ENCODE measurements at places on chromosomes 2 and 18.

- DNase-seq, result no peak
Measured at GRCh38 chr18:68041327-68041726, 524.8 kb upstream of the DSEL start.

DNA sequence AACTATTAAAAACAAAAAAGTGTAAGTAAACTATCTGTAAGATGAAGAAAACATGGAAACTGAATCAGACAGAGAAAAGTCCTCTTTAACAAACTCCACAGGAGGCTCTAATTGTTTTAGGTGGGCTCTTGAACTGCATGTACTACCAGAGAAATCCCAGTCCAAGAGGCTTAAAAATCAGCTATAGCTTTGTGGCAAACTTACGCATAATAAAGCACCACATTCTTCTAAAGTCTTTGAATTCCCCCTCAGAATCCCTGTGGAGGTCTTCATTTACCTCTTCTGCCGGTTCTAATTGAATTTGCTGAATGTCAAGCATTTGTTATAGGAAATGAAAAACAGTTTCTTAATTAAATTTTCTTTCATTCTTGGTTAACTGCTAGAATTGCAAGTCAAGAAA is 40.8 kb downstream of the CHN1 start:
- DNase-seq, result no peak

- DNase-seq, result no peak
Measured at GRCh38 chr18:80009661-80010550, 21.5 kb upstream of the TXNL4A start.

DNA sequence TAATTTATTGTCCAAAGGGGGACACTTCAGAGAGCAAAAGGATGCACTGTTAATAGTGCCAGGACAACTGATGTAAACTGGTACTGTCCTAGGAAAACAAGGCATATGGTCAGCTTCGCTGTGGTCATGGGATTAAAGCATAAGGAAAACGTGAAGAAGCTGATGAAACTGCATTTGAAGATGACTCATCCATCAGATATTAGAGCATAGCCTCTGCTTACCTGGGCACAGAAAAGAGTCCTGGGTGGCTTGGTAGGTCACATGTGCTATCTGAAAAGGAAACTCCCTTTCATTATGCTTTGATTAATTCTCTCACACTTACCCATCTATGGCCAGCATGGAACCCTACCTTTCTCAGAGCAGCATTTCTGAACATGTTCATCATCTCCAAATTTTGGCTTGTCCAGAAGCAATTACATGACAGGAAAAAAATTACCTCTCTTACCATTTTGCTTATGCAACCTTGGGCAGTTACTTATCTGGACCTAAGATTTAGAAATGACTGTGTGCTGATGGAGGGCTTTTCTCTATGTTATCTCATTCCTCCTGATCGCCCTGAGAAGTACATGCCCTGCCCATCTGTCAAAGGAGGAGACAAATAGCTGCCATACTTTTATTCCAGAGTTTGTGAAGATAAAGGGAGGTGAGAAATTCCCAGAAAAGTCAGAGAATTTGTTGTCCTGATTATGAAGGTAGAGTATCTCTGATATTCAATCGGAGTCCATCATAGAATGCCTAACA is 275.3 kb upstream of the SLC14A2 start:
- DNase-seq, result no peak

- DNase-seq, result no peak
Measured at GRCh38 chr2:176961775-176962619, 250.6 kb upstream of the HNRNPA3 start.

DNA sequence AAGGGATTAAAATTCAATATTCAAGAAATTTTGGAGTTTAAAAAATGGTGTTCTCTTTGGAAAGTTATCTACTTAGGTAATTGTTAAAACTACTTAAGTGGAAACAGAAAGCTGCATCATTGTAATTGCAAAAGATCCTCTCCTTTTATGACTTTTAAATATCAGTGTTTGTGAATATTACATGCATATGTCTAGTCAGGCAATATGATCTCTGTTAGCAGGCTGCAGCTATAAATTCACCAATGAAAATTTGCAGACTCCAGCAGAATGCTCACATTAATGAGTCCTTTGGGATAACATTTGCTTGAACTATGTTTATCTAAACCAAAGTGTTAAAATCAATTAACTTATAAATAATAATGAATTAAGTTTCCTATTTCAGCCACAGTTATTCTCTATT is 59.2 kb upstream of the CSRNP3 start:
- DNase-seq, result no peak

DNA sequence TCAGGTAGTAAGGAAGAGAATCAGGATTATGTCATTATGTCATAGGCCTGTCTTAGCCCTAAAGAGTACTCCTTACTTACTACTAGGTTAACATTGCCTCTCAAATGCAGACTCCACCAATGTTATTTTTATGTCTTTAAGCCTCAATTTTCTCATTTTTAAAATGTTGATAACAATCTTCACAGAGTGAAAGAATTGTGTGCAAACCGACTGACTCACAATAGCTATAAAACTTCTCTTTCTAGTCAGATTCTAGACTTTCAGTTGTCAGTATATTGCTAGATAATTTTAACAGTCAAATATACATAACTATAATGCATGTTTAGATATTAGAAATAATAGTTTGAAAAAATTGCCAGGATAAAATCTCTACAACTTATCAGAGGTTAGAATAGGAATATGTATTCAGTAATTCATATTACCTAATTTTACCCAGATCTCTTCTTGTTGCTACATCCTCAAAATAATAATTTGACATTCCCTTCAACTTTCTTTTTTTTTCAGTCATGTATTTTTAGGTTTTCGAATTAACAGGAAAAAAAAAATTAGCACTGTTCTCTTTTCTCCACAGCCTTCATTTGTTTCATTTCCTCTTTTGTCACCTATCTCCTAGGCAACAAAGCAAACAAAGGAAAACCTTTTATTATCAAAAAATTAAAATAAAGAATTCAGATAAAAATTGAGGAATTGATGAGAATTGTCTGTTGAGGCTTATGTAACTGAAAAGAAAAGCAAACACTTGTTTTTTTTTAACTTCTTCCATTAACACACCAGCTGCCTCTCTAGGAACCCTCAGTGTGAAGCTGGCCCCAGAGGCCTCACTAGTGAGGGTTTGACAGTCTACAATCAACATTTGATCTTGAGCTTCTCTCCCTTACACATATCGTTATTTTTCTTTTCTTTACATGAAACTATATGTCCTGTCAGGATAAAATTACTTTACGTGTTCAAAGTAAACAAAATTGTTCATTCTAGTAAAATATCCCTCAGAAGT is 279.0 kb downstream of the CALCRL start:
- no peak for DNase-seq

Measured in osteocyte (in vitro differentiated cells).